ENCODE measurements at places on chromosomes 7 and 10.

DNA sequence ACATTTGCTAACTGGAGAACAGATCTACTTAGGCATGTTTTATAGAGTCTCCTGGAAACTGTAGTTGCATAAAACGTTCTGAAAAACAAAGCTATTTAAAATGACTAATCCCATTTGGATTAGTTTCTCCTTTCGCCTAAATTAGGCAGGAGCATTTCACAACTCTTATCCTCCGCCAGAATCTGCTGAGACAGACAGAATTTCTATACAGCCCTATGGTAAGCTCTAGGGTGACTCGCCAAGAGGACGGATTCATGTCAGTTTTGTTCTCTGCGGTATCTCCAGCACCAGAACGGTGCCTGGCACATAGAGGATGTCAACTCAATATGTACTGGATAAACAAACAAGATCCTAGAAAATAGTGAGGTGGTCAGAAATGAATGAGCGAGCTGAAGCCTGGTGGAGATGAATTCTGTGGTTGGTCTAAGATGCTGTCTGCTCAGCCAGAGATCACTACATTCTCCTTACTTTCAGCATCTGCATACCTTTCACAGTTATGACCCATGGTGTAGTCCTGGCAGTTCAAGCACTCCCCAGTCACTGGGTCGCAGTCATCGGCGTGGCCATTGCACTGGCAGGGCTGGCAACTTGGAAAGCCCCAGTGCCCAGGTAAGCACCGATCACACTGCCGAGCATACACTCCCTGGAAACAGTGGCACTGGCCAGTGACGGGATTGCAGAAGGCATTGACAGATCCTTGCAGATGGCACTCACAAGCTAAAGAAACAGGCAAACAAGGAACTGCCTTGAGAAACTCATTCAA is 44.0 kb downstream of the LAMB1 start:
- DNase-seq = no peak

GRCh38 chr7:106423111-106423510 is 138.3 kb upstream of the NAMPT start:
- no peak for DNase-seq

GRCh38 chr10:78980354-78980753 is 88.4 kb upstream of the ZMIZ1 start:
- no peak for DNase-seq

- DNase-seq = no peak
Measured at GRCh38 chr7:151789380-151789947, 87.5 kb downstream of the PRKAG2 start.

DNA sequence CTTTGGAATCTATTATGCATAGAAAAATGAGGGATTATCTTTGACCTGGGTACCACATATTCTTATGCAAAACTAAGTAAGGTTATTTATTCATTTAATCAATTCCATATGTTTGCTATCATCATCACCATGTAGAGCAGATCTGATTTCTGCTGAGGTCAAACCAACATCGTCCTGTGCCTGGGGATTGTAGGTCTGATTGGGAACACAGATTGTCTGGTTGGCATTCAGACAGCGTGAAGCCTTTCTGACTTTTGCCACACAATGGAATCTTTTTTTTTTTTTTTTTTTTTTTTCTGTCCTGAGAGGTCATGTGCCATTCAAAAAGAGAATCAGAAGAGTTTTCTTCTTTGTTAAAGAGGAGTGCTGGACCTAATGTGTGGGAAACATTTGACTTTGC is 142.9 kb downstream of the RAB11FIP2 start:
- DNase-seq = no peak

- DNase-seq = no peak
Measured at GRCh38 chr7:142231716-142232115, 26.1 kb downstream of the PRSS58 start.

- no peak for DNase-seq
Measured at GRCh38 chr10:132272231-132272971, 35.3 kb downstream of the STK32C start.

DNA sequence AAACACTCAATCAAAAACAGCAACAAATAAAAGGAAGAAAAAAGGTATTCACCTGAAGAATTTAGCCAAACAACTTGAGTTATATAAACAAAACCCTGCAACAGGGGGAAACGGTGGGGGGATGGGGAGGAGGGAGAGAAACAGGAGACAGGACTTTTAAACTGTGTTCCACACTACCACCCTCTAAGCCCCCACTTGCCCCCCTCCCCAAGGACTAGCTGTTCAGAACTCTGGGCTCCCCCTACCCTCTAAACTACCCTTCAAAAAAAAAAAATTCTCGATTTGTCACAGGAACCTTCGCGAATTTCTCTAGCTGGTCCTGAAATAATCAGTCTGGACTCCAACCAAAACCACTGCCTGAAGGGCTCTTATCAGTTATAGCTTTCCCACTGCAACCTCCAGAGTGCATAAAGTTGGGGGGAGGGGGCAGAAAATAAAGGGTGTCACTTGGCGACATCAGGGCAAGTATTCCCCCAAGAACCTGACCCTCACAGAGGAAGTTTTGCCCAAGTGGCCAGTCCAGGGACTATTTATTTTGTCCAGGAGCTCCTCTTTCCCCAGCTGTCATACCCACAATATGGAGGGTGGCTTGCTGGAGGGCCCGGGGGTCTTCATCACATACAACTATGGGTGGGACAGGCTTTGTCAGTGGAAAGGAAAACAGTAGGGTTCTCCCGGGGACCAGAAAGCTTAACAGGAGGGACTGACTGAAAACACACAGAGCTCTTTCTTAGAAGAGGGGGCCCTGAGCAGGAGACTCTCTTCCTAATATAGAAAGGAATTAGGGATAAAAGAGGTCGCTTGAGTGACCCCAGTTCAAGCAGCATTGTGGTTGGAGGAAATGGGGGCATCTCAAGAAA is 1.3 kb downstream of the UBE2H start:
- DNase-seq = no peak

GRCh38 chr10:125428054-125428453 is 254.9 kb downstream of the TEX36 start:
- no peak for DNase-seq

GRCh38 chr10:103983367-103983911 is 16.5 kb downstream of the SLK start:
- no peak for DNase-seq
